Eye (tissue), 1 donor: ENCODE measurements at places on chromosomes 1 and 21.

DNA sequence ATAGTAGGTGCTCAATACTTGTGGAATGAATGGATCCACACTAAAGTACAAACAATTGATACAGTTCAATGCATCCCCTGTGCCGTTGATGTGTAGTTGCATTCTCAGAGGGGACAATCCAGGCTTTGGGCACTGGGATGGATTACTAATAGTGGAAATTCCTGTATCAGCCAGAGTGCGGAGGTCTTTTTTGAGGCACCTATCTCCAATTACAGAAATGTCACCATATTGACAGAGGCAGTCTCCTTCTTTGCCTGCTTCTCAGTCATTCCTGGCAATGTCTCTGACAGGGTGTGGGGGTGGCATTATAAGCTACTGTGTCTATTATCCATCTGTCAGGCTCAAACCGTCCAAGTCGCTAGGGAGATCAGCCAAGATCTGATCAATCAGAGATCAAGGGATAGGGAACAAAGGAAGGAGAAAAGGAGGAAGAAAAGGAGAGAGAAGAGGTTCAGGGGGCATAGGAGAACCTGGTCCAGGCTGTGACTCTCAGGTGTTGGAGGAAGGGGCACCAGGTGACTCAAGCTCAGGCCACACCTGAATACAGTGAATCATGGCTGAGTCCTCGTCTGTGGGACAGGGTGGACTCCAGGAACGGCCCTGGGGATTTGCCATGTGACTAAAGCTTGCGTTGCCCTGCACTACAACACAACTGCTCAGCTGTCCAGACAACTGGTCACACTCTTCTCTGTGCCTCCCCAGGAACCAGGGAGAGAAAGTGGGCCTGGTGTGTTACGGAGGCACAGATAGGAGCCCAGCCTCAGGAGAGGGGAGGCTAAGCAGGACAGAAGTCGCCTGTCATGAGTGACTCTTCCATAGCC, 3.4 kb upstream of the LAMB3 start:
- no peak for DNase-seq

DNA sequence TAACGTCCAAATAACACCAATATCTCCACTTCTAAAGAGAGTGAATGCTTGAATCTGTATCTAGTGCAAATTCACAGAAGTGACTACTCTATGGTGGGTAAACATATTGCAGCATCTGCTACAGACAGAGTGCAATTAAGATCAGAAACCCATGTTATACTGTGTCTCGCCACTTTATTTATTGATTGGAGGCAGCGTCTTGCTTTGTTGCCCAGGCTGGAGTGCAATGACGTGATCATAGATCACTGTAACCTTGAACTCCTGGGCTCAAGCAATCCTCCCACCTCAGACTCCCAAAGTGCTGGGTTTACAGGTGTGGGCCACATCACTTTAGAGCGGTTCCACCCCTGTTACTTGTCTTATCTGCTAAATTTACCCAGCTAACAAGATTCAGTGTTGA, 57.0 kb downstream of the HLCS start:
- DNase-seq = no peak

- DNase-seq = no peak
Measured at GRCh38 chr1:215276582-215276981, 194.0 kb downstream of the KCNK2 start.

- DNase-seq = no peak
Measured at GRCh38 chr1:60973668-60974067, 108.7 kb upstream of the NFIA start.

DNA sequence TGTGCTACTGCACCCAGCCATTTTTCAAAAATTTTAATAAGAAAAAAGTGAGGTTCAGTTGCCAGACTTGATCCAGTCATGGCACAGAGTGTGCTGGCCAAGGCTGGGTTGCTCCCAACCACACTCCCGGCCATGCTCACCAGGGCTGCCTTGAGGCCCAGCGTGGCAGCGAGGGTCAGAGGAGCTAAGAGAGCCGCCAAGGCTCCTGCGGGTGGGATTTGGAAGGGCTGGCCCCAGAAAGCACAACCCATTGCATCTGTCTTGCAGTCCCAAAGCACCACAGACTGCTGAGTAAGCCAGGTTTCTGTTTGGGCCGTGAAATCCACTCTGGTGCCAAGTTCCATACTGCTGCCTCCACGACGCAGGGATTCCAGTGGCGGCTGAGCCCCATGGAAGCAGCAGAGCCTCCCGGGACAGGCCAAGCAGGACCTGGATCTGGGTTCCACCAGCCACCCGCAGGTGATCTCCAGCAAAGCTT, 22.6 kb downstream of the ZBTB17 start:
- no peak for DNase-seq

DNA sequence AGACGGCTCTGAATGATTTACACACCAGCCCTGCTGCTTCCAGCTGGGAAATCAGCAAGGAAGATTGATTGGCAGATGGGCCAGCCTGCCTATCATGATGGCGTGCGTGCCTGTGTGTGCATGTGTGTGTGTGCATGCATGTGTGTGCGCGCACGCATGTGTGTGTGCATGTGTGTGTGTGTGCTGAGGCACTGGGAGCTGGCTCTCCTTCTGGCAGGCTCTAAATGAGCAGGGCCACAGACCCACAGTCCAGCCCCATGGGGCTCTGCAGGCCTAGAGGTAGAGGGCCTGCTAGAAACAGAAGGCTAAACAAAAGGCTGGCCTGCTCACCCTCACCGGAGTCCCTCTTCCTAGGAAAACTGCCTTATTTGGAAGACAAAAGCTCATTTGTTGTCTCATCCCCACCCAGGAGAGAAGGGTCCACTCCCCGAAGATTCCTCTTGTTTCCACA, 6.0 kb downstream of the KLHDC8A start:
- peak; percentile 81 for DNase-seq

GRCh38 chr1:151108331-151108730, 37.8 kb downstream of the GABPB2 start:
- no peak for DNase-seq

- DNase-seq = no peak
Measured at GRCh38 chr1:2460996-2461751, 14.9 kb upstream of the PLCH2 start.

DNA sequence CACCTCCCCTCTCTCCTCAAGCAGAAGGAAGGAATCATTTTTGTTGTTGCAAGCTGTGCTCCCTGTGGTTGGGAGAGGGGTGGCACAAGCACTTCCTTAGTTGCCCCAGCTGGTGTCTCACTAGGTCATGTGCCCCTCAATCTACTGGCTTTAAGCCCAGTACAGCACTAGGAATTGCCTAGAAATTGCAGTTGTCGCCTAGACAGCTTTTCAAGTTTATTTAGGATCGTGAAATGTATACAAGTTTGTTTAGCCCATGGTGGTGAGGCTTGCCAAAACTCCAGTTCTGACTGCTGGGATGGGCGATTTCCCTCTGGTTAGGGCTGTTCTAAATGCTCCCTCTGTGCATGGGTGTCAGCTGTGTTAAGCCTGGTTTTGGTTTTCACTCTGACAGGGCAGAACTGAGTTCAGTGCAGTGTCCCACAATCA, 126.8 kb upstream of the ZNF644 start:
- DNase-seq = no peak

- DNase-seq = no peak
Measured at GRCh38 chr1:84603941-84604830, 29.9 kb upstream of the CTBS start.

GRCh38 chr21:25903607-25904006, 168.8 kb downstream of the GABPA start:
- no peak for DNase-seq

GRCh38 chr1:234302354-234302962, 70.8 kb upstream of the COA6 start:
- no peak for DNase-seq

GRCh38 chr1:83882906-83883305, 116.0 kb downstream of the TTLL7 start:
- DNase-seq = peak; percentile 73

DNA sequence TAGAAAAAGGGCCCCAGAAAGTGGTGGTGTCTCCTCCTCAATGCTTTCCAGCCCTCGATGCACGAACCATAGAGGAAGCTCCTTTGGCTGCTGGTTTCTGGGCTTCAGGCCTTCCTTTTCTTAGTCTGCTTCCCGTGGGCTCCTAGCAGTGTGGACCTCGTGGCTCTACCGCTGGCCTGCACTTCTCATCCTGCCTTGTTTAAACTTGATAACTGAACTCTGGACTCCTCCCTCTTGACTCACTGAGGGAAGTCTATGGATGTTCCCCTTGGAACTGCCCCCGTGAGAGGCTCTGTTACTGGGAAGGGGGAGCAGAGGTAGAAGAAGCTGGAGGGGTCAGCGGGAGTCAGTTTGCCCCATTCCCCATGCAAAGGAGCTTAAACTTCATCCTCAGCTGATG, 75.3 kb upstream of the WDR26 start:
- DNase-seq = no peak

DNA sequence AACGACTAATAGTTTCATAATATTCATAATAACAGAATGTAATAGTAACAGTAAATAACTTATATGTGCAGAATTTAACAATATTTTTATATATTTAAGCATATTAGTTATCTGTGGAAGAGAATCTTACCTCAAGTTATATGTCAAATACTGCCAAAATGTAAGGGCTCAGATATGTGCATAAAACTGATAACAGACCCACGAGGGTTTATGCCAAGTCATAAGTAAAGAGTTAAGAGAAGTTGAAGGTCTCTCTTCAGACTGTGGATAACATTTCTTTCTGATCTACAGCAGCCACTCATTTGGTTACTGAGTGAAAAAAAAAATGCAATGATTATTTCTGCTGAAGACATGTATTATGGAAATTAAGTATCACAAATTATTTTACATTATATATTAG, 1167.8 kb upstream of the NCAM2 start:
- DNase-seq = no peak
